ENCODE measurements at places on chromosomes 2 and 18. TPM values are rescaled to one million over a fixed set of nuclear protein-coding genes. Genes with fewer than 3 reads are reported as not detected.

The DAPL1 gene
- not detected for total RNA-seq

- DNase-seq: no peak
These were observed 41.6 kb downstream of the TBC1D8 start for GRCh38 chr2:101109451-101110118.

DNA sequence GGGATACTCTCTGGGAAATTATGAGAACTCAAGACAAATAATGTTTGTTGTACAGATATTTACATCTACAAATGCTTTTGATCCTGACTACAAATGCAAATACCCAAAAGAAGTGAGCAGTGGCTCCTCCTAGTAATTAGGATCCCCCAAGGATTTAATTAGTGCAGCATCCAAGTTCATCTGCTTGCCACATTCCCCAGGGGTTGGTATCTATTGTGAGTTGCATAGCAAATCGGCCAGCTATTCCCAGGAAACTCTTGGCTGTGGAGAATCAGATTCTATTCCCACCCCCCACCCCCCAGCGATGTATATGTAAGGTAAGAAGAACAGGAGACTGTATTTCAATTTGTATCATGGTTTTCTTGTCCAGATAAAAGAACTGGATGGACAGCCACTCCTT lies 725.1 kb upstream of the CDH7 start:
- DNase-seq: no peak

GRCh38 chr2:61318553-61318952 lies 152.3 kb downstream of the USP34 start:
- DNase-seq: no peak

GRCh38 chr2:101328474-101329007 lies 20.0 kb upstream of the RNF149 start:
- DNase-seq: no peak

GRCh38 chr2:64551851-64552250 lies 27.7 kb downstream of the AFTPH start:
- no peak for DNase-seq

- DNase-seq: no peak
These were observed 114.9 kb upstream of the OSR1 start for GRCh38 chr2:19473350-19473749.

GRCh38 chr2:64525317-64525613 lies 1.1 kb downstream of the AFTPH start:
- no peak for DNase-seq

The MOCOS gene
- 5.8 TPM for total RNA-seq

DNA sequence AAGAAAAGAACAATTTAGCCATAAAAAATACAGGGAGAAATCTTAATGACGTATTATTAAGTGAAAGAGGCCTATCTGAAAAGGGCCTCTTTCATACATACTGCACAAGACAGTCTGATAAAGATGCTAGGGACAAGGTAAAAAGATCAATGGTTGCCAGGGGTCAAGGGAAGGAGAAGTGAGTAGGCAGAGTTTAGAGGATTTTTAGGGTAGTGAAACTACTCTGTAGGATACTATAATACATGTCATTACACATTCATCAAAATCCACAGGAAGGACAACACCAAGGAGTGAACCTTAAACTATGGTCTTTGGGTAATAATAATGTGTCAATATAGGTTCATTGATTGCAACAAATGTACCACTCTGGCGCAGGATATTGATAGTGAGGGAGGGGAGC lies 289.3 kb downstream of the FSIP2 start:
- DNase-seq: no peak
